ENCODE measurements at places on chromosomes 5 and 9.
A peak's percentile ranks its signal among the peaks of the same experiment; 100 is the strongest.

DNA sequence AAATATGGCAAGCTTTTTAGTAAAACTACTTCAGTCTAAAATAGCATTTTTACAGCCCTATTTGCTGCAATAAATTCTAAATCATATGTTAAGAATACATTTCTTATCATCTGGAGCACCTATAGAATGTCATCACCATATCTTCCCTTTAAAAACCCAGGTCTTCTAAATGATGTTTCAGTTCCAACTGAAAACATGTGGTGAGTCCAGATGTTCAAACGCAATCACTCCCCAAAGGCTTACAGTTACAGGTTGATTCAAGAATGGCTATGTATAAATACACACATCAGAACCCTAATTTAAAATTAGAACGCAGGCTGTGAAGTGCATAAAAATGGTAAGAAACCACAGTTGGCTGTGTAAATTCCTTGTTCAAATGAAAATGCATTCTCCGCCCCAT is 796.3 kb downstream of the MAT2B start:
- DNase-seq: no peak

DNA sequence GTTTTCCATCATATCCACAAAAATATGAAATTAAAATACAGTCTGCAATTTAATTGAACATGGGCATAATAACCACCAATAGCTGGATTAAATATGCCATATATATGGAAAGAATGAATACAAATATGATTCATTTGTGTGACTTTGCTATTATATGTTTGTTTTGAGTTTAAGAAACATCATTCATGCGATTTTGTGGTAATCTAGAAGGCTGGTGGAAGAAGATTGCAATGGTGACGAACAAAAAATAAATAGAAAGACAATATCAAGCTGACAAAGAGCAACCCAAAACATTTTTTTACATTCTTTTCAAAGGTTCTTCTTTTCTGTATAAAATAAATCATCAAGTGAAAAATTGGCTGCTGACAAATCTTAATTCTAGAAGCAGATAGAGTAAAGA is 610.0 kb downstream of the MAT2B start:
- DNase-seq: no peak

- DNase-seq: no peak
Observed at GRCh38 chr5:81212211-81212751, 20.8 kb upstream of the CKMT2 start.

DNA sequence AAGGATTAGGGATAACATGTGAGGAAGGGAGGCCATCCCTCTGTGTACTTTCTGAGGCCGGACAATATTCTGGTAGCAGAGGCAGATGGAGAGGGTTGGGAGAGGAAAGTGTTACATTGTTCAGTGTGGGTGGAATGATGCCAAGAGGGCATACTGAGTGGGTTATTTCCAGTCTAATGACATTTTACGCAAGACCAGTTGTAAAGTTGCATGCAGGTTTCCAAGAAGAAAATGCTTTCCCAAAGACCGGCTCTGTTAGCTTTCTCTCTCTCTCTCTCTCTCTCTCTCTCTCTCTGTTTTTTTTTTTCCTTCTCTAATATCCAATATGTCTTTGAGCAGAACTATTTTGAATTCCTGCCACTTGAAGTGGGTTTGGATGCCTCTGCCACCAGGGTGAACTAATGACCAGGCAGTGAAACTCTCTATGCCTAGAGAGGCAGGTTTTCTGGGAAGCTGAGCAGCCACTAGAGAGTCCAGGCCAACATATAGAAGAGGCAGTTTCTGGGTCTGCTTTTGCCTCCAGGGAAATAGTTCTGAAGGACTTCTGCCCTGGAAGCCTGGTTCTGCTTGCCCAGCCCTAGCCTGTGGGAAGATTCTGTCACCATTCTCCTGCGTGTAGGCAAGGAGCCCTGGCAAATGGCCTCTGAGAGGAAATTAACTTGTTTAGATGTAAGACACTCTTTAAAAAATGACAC is 24.4 kb upstream of the ZNF366 start:
- DNase-seq: no peak

- DNase-seq: no peak
Observed at GRCh38 chr9:5892456-5893133, 1.9 kb downstream of the MLANA start.

DNA sequence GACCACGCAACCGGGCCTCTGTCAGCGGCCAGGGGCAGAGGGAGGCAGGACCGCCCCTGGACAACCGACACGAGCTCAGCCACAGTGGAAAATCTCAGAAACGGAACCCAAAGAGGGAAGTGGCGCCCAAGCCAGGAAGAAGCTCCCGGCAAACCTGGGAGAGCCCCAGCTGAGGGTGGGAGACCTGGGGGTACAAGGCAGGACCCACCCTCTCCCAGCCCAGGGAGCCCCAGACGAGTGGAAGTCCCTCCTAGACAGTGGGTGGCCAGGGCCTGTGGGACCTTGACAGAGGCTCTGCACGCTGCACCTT is 3.0 kb downstream of the SLC12A7 start:
- DNase-seq: no peak

DNA sequence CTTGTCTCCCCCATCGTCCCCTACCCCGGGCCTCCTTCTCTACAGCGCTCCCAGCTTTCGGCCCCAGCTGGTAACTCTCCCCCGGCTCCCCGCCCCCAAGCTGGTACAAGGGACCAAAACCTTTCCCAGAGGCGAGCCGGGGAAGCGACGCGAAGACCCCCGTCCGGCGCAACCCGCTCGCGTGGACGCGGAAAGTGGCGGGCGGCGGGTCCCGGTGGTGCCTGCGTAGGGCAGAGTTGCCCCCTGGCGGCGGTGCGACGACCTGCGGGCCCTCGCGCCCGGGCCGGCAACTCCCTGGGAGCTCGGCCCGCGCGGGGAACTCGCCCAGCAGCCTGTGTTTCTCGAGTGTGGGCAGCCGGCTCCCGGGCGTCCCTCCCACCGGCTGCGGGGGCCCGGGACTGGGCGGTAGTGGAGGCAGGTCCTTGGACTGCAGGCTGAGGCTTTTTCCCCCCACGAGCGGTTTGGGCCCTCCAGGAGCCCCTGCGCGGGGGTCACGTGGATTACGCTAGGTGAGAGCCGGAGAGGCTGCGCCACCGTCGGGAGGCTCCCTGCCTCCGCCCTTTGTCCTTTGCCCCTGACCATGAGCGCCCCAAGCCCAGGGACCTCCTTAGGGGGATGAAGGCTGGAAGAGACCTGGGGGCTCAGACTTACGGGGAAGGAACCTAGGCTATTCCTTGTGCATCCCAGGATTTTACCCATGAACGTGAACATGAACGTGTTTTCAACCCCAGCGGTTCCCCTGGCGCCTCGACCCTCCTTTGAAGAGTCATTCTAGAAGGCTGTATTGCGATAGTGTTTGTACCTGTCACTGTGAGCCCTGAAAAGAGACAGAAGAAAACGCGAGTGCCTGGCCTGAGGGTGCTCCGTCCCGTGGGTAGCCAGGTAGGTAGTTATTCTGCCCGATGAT is 2.9 kb upstream of the FOXD1 start:
- DNase-seq: peak; percentile 62

GRCh38 chr5:31433229-31433628 is 98.7 kb downstream of the DROSHA start:
- no peak for DNase-seq

- DNase-seq: no peak
Observed at GRCh38 chr5:64040490-64040889, 78.2 kb upstream of the HTR1A start.

- no peak for DNase-seq
Observed at GRCh38 chr5:32612134-32612888, 27.0 kb downstream of the SUB1 start.

DNA sequence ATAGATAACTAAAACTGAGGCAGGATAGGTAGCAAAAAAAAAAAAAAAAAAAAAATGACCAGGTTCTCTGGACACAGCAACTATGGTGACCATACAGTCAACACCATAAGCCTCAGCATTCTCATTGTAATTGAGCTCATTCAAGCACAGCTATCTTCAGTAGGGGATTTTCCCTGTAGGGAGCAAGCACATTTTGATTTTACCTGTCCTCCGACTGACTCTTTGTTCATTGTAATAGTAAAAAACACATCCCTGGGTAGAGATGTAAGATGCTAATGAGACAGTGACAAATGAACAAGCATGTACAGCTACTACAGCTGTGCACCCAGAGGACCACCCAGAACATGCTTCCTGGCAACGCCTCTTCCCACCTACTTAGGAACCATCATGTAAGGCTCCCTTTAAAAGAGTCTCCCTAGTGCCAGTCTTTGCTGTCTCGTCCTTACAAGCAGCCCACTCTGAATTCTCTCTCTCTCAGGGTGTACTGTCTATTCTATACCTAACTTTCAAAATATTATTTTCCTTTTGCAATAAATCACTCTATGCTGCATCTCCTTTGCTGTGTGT is 65.0 kb upstream of the FBXW11 start:
- no peak for DNase-seq

- no peak for DNase-seq
Observed at GRCh38 chr9:113290052-113290607, 13.0 kb downstream of the RNF183 start.

- DNase-seq: no peak
Observed at GRCh38 chr5:32231929-32232328, 57.8 kb upstream of the GOLPH3 start.

DNA sequence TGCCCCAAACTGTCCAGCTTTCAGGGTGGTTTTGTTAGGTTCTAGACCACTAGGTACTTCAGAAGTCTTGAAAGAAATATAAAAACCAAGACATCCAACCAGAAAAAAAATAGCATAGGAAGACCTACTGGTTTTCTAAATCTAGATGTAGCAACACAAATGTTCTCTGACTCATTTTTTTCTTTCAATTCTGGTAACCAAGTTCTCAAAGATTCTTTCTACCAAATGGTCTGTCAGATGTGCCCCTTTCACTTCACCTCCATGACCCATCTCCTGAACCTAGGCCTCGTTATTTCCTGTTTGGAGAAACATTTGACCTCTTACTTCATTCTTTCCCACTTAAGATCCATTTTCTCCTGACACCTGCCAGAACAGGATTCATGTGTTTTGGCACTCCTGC is 355.3 kb downstream of the KIAA0825 start:
- DNase-seq: no peak

DNA sequence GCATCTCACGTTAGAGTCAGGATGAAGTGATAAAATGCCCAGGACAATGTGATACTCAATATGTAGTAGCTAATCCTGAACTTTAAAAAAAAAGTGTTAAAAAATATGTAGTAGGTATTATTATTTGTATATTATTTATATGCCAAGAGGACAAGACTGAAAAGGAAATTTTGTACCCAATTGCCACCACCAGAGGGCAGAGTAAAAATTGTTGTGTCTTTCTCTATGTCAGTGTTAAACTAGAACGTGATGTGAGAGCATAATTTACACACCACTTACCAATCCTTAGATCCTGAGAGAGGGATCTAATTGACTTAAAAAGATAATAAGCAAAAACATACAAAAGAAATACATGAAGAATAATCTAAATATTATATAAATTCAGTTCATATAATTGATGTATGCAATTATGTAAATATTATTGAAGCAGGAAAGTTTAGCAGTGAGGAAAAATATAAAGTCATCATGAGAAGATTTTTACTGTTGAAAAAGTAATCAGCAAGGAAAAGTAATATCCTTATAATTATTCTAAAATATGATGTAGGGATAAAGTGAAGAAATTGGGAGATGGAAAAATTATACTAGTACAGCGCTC is 288.9 kb downstream of the RAB3C start:
- no peak for DNase-seq

DNA sequence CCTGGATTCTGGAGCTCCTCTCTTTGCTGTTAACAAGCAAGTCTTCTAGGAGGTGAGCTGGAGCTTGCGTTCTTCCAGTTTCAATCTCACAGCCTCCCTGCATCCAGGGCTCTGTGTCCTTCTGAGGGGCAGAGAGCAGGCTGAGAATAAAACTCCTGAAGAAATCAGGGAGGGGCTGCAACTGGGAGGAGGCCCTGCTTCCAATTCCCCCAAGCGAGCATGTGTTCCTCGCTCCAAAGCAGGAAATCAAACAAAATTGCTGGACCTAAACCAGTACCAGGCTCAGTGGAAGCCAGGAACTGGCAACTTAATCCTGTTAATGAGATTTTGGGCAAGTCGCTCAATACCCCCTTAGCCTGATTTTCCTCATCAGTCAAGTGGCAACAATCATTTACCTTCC is 181.8 kb downstream of the ASTN2 start:
- no peak for DNase-seq

- DNase-seq: no peak
Observed at GRCh38 chr5:113755516-113755915, 242.0 kb downstream of the YTHDC2 start.

DNA sequence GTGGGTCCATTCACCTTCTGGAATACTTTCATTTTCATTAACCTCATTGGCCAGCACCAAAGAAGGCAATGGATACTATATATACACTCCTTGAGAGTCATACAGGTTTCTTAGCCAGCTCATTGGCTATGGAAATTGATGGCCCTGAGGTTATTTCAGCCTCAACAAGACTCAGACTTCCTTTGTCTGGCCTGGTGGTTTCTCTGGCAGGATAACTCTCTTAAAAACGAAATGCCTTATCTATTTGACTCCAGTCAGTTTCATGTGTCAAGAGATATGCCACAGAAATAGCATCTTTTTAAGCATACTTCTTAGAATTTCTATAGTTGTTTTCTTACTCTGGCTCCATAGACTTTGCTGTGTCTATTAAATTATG is 28.9 kb downstream of the CDH9 start:
- no peak for DNase-seq

GRCh38 chr9:13088720-13089427 is 190.6 kb downstream of the MPDZ start:
- no peak for DNase-seq

- no peak for DNase-seq
Observed at GRCh38 chr9:109894473-109894872, 114.5 kb downstream of the PALM2AKAP2 start.

DNA sequence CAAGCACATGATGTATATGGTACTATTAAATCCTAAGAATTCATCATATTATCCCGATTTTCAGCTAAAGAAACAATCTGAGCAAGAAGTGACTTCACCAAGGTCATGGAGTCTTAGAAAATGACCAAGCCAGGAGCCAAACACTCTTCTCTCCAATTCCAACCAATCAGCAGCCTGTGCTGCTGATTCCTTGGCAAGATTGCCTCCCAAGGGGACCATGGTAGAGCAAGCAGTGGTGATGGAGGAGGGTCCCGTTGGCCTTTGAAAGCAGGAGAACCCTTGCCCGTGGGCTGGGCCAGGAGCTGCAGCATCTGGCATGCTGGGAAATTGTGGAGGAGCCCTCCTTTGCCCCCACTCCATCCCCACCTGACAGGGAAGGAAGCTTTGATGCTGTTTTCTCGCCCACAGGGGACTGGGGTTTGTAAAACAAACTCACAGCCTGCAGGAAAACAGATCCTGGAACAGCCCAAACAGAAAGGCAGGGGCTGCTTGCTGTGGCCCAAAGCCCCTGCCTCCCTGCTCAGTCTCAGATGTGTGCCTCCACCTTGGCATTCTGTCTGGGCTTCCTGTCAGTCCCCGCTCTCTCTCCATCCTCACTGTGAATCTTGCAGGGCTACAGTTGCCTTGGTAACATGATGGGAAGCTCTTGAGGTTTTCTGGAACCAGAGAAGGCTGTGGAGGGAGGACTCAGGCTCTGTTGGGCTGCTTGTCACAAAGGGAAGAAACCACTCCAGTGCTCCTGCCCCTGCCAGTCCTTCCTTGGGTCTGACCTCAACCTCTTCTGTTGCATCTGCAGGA is 70.8 kb upstream of the HSPA9 start:
- DNase-seq: no peak
